Ureter (tissue), 1 donor: ENCODE measurements at places on chromosomes 7 and 10.

- no peak for DNase-seq
These were observed 326.0 kb downstream of the PTPRN2 start for GRCh38 chr7:158261362-158262235.

DNA sequence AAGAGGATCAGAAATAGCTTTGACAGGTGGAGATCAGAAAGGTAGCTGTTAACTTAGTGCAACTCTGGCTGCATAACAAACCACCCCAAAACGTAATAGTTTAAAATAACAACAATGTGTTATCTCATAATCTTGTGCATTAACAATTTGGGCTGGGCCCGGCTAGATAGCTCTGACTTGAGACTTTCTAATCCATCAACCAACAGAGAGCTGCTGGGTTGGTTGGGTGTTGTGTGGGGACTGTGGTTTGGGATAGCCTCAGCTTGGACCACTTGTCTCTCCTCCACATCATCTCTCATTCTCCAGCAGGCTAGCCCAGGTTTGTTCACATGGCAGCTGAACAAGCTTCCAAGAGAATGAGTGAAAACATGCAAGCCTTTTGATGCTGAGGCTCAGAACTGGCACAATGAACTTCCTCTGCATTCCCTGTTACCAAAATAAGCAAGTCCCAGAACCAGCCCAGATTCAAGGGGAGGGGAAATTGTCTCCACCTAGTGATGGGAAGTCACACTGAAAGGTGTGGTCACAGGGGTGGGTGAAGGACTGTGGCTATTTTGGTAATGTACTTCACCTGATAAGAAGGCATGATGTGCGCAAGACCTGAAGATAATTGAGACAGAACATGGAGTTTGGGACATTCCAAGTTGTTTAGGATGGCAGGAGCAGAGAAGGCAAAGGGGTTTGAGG is 20.4 kb upstream of the ASAH2 start:
- DNase-seq: no peak

GRCh38 chr7:5690931-5691473 is 90.5 kb downstream of the RNF216 start:
- no peak for DNase-seq

- peak; percentile 83 for DNase-seq
These were observed 872.4 kb downstream of the LRMDA start for GRCh38 chr10:76303682-76304316.

GRCh38 chr7:50285269-50285668 is 19.2 kb upstream of the IKZF1 start:
- DNase-seq: no peak

DNA sequence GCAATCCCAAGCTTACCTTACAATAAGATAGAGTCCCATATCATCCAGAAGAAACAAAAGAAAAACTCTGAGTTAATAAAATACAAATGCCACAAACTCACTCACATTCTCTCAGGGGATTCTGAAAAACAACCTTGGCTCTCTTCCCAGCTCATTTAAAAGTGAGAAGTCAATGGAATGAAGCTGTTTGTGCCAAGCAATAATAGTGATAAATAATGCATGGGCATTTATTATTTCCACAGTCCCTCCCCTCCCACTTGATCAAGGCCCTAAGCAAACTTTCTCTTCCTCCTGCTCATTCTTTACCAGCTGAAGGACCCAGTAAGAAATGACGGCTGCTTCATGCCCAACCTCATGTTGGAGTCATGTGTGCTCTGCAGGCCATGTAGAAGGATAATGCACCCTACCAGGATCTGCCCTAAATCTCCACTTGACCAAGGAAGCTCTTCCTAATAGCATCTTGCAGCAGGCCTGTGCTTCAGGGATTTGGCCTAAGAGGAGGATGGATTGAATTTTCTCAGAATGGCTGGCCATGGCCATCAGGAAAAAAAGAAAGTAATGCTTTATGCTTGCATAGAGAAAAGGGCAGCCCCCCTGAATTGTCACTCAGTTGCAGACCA is 451.3 kb downstream of the GPAM start:
- DNase-seq: no peak

DNA sequence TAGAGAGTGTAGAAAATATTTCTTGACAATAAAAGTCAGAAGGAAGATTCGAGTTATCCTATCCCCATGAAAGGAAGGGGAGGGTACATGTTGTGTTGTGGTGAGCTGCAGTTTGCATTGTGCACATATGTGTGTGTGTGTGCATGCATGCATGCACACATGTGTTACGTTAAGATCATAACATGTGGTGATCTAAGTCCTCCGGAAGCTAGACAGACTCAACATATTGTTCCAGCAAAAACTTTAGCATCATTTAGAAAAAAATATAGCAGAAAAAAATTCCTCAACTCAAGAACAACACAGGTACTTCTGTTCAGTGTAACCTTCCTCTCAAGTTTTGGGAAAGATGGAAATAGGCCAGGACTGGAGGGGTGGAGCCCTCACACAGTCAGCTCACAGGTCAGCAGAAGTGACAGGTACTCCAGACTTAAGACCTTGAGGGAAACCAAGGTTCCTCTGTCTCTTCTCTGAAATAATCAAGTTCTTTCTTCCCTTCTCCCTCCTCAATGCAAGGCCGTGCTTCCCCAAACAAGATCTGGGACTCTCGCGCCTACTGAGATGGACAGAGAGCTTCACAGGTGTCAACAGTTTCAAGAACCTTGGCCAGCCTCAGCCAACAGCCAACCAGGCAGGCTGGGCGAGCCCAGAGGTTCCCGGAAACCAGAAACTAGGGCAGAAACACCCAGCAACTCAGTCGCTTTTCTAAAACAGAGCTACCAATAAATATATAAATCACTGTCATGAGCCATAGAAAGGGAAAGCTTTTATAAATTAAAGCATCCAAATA is 205.2 kb downstream of the FAM107B start:
- peak; percentile 58 for DNase-seq

GRCh38 chr7:139582671-139583155 is 59.2 kb downstream of the CLEC2L start:
- DNase-seq: peak; percentile 36

GRCh38 chr10:122990278-122990677 is 10.1 kb downstream of the PSTK start:
- DNase-seq: no peak

- DNase-seq: no peak
These were observed 104.3 kb upstream of the PLXNA4 start for GRCh38 chr7:132680590-132680989.

DNA sequence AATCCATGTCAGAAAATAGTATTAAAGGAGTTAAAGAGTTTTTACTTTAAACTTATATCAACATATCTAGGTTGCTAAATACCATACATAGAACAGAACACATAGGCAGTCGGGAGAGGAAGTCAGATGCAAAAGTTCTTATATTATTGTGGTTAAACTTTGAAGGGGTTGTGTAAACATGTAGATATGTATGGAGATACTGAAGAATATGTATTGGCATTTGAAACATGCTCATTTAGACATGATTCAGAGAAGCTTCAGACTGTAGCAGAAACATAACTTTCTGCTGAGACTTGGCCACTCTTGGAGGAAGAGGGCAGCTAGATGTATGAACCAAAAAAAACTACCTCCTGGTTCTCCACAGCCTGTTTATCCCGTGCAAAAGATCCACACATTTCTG is 103.5 kb upstream of the FERD3L start:
- DNase-seq: no peak

- no peak for DNase-seq
These were observed 59.9 kb upstream of the ODAD2 start for GRCh38 chr10:28058746-28059145.
